ENCODE measurements at places on chromosomes 2 and 18. TPM values are rescaled to one million over a fixed set of nuclear protein-coding genes. Genes with fewer than 3 reads are reported as not detected.

- DNase-seq: no peak
Measured at GRCh38 chr2:237421542-237422116, 7.7 kb upstream of the COL6A3 start.

DNA sequence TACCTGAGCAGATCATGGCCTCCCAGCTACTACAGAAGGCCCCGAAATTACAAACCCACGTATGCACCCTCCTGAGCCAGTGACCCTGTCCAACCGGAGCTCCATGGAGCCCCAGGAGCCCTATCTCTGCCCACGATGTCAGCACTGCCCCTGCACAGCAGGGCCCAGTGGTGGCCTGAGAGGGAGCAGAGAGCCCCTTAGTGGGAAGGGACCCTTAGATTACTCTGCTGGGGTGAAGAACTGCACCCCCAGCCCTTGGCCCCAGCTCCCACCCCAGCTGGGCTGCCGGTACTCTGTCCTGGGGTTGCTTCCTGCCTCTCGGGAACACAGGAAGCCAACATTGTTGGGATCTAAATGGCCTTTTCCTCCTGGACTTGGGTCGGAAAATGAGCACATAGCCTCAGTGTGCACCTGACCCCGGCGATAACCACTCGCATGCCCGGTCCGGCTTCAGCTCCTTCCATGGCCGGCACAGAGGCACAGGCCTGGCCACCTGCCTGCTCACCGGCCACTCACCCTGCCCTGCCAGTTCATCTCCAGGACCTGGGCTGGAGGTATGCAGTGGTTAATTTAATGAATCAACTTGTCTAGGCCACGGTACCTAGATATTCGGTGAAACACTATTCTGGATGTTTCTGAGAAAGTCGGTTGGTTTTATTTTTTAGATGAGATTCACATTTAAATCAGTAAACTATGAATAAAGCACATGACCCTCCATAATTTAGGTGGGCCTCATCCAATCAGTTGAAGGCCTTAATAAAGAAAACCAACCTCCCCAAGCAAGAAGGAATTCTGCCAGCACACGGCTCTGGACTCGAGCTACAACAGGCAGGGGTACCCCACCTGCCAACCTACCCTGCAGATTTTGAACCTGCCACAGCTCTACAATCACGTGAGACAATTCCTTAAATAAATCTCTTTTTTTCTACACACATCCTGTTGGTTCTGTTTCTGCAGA lies 19.2 kb downstream of the TNS1 start:
- no peak for DNase-seq

DNA sequence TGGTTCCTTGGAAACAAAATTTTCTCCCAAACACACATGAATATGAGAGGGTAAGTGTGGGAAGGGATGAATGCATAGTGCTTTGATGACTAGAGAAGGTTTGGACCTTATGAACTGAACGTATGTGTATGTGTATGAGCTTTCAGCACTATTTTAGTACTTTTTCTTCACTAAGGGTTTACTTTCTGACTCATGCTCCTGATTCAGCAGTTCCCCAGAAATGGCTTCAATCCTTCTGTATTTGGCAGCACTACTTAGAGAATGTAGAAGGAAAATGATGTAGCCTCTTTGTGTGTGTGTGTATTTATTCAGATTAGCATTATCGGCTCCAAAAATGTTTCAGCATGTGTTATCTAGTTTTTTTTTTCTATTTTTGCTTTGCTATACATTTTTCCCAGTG lies 22.2 kb downstream of the KCNJ3 start:
- no peak for DNase-seq

The DPP10 gene
- 9.8 TPM for polyA plus RNA-seq

DNA sequence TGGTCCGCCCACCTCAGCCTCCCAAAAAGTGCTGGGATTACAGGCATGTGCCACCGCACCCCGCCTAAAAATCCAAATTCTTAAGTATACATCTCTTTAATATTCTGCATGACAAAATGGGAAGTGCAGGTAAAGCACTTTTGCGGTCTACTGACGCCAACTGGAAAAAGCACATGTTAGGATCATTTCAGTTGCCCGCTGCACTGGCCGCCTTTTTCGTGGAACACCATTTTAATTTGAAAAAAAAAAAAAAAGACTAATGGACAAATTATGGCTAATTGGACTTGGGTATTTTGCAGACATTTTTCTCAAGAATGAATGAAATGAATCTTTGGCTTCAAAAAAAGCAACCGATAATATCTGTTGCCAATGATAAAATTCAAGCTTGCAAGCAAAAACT lies 129.3 kb upstream of the GPC1 start:
- DNase-seq: no peak

The FMNL2 gene
- 108 TPM for polyA plus RNA-seq

GRCh38 chr2:154402213-154402612 lies 296.3 kb upstream of the KCNJ3 start:
- peak; percentile 10 for DNase-seq
